ENCODE measurements at places on chromosomes 5 and 9.

DNA sequence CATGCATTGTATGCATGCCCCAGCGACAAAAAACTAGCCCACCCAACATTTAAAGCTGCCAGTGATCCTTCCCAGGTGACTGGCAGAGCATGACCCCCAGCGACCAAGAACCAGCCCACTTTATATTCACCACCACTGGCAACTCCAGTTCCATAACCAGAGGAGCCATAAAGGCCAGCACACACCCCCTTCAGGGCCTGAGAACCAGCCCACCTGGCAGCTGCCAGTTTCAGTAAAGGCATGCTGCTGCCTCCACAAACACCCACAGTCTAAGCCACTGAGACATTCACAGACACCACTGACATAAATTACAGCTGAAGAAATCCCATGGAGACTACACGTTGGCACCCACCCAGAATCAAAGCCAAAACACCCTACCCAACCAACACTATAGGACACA is 46.9 kb upstream of the RGS7BP start:
- no peak for DNase-seq

- DNase-seq: no peak
Measured at GRCh38 chr5:157828105-157828943, 30.6 kb downstream of the CLINT1 start.

GRCh38 chr5:178387061-178387855 is 154.7 kb upstream of the PHYKPL start:
- no peak for DNase-seq

GRCh38 chr9:121399883-121400607 is 30.0 kb upstream of the STOM start:
- DNase-seq: peak; percentile 33

DNA sequence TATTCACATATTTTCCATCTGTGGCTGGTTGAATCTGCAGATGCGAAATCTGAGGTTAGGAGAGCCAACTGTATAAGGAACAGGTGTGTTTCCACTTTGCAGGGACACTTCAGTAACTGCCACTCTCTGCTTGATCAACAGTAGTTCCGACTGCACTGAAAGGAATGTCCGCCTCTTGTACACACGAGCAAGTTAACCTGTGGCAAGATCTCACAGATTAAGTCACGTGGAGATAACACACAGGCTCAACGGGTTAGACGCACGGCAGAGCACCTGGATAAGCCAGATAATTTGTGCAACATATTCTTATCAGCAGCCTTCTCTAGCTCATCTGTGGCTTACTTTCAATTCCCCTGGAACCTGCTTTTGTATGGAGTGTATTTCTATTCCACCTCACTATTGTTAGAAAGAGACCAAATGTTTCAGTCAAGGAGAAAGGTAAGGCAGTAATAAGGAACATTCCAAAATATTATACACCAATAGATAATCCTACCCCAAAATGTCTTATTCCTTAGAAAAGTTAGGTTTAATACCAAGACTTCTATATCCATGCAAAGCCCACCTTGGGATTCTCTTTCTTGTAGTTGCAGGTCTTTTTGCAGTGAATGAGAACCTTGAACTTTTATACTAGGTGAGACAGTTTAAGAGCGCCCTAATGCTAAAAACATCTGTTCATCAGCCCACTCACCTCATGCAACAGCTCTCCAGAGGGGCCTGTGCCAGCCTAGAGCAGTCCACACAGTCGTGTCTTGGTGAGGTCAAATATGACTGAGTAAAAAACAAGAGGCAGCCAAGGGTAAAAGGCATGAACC is 6.5 kb upstream of the C9 start:
- DNase-seq: no peak

GRCh38 chr9:94718936-94719335 is 7.6 kb upstream of the AOPEP start:
- DNase-seq: no peak

DNA sequence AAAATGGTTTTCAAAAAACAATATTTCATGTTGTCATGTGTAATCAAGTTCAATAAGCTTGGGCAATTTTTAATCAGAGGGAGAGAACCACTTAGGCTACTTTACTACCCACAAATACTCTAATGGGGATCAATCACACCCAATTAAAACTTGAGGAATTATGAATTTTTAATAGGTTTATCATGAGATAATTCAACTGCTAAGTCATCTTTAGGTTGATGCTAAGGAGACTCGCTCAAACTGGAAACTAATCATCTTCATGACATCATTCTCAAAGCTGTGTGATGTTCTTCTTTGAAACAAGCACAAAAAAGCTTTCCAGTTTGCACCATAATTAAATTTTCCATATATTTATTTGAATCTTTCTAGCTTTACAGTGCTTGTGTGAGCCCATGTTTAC is 867.5 kb downstream of the MAT2B start:
- DNase-seq: no peak

DNA sequence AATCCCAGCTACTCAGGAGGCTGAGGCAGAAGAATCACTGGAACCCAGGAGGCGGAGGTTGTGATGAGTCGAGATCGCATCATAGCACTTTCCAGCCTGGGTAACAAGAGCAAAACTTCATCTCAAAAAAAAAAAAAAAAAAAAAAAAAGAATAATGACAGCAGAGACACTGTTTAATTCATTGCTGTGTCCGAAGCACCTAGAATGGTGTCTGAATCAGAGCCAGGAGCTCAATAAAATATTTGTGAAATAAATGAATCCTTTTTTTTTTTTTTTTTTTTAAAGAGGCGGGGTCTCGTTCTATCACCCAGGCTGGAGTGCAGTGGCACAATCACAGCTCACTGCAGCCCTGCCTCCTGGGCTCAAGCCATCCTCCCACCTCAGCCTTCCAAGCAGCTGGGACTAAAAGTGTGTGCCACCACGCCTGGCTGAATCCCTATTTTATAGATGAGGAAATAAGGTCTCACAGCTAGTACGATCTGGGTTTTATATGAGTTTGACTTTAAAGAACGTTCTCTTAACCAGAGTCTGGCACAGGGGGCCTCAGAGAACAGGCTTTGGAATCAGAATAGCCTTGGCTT is 47.8 kb downstream of the THOC3 start:
- no peak for DNase-seq

DNA sequence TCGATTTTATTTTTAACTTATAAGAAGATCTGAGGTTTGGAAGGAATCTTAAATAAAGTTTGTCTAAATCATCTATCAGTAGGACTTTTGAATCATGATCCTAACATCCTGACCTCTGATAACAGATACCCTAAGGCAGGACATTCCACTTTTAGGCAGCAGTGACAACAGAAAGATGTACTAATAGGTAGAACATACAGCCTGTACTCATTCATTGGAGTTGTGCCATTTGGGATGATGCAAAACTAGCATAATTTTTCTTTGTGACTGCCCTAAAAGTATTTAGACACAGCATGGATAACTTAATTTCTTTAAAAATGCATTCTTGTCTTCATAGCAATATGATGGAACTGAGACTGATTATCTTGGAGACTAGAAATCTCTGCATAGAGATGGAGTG is 39.7 kb downstream of the CDC42SE2 start:
- DNase-seq: no peak

DNA sequence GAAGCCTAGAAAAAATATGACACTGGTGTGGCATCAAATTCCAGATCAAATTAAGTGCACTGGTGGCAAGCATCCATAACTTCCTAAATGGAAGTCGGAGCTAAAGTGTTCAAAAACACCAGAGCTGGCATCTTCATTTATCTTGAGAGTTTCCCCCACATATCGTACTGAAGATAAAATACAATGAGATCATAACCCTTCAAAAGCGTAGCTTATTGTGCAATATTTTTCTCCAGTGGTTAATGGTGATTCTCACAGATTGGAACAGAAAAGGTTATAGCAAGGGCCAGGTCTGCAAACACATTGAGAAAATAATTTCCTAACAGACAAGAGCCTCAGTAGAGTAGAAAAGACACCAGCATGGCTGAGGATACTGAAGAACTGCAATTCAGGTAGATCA is 147.6 kb downstream of the SEMA5A start:
- no peak for DNase-seq

- DNase-seq: no peak
Measured at GRCh38 chr5:127671218-127671617, 22.3 kb downstream of the CTXN3 start.

- no peak for DNase-seq
Measured at GRCh38 chr5:159038907-159039306, 60.8 kb downstream of the EBF1 start.

- no peak for DNase-seq
Measured at GRCh38 chr5:115501464-115502210, 42.9 kb downstream of the FEM1C start.

DNA sequence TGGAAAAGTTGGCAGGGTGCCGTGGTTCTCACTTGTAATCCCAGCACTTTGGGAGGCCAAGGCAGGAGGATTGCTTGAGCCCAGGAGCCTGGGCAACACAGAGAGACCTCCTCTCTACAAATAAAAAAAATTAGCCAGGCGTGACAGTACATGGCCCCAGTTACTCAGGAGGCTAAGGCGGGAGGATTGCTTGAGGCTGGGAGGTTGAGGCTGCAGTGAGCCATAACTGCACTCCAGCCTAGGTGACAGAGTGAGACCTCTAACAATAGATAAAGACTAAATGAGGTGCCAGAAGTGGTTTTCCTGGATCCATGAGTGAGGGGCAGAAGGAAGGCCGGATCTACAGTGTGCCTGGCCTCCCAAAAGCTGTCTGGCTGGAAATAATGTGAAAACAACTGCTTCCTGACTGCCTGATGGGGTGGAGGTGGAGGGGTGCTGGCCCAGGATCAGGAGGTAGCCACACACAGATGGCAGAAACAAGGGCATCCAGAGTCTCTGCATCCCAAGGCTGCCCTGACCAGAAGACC is 4.1 kb downstream of the SHB start:
- DNase-seq: no peak

DNA sequence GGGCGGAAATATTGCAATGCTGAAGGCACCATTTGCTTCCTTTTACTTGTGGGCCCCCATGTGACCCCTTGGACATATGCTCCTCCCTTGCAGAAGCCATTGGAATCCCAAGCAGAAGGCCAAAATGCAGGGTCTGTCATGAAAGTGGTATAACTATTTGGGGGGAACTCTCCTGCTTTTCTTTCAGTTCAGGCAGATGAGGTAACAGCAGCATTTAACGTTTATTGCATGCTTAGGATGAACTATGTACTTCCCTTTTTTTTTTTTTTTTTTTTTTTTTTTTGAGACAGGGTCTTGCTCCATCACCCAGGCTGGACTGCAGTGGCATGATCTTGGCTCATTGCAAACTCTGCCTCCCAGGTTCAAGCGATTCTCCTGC is 7.8 kb downstream of the FOXI1 start:
- no peak for DNase-seq

DNA sequence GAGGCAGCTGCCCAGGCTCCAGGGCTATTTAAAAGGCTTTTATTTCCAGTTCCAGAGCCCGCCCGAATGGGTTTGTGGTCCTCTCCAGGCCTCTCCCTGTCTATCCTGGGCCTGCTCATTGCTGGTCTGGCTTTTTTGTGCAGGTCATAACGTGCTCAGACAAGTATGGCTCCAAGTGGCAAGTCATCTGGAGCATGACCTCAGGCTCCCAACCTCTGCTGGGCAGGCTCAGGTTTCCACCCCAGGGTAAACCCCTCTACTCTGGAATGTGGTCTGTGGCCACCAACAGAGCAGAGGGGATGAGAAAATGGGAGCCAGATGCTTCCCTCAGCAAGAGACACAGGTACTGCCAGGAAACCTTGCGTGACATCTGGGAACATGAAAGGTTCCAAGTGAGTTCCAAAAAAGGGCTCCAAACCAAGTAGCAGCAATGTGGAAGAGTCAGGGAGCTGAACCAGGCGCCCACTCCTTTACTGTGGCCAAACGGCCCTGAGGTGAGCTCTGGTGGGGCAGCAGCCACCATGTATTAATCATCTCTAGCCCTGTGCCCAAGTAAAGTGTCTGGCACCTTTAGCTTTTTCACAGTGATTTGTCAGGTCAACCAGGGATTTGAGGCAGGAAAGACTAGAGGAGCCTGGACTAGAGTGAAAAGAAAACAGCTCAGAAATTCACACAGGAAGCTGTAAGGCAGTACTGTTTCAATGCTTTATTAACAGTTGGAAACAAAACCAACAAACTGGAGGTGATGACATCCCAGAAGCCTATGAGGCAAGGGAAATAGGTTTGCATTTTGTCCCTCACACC is 25.7 kb downstream of the PCDHGC5 start:
- no peak for DNase-seq

DNA sequence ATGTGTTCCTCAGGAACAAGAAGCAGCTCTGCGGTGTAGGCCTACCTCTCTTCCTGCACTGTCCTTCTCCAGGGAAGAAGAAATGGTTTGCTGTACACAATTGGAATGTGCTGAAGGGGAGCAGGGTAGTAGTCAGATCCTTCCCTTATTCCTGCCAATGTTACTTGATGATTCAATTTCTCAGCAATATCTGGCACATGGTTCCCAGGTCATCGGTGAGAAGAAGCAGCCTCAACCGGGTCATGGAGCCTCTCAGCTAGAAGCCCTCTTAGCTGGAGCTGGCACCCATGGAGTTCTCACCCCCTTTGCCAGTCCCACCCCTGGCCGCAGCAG is 36.9 kb downstream of the ACTBL2 start:
- no peak for DNase-seq

DNA sequence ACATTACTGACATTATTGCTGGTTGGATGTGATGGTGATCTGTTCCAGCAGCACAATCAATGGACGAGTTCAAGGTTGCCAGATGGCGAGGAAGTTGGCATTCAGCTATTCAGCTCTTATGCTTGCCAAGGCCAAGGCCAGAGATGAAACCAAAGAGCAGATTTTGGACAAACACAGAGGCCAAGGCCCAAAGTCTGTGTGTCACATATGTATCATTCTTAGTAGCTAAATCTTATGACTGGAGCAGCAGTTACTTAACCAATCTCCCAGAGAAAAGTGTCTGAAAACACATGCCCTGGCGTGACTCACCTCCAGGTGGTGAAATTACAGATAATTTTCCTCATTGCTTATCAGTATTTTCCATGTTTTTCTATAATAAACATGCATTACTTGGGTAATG is 189.0 kb upstream of the EGFLAM start:
- DNase-seq: no peak

GRCh38 chr9:92058026-92058425 is 57.2 kb downstream of the SPTLC1 start:
- no peak for DNase-seq

DNA sequence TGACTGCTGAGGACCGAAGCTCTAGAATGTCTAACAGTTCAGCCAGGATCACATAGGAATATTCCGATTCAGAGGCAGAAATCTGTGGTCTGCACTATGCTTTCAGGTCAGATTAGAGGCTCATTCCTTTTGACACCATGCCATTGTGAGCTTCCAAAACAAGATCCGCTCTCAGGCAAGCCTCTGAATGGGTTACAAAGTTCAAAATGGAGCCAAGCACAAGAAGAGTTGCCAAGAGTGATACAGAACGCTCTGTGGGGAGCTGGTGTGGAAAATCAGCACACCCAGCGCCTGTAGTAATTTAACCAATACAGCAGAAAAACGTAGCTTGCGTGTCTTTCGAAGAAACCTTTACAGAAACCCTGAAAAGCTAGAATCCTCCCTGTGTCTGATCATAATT is 33.3 kb upstream of the FAT2 start:
- DNase-seq: no peak

Data from T-helper 2 cell (primary cell).